Fibroblast of lung (primary cell): ENCODE measurements at places on chromosomes 3 and 15. TPM values are rescaled to one million over a fixed set of nuclear protein-coding genes. Genes with fewer than 3 reads are reported as not detected.

GRCh38 chr15:74141591-74141990, 11.2 kb downstream of the ISLR2 start:
- peak; percentile 19 for DNase-seq

- no peak for DNase-seq
Measured at GRCh38 chr15:27878841-27879240, 220.3 kb downstream of the OCA2 start.

- no peak for DNase-seq
Measured at GRCh38 chr15:46222826-46223225, 588.0 kb downstream of the SQOR start.

DNA sequence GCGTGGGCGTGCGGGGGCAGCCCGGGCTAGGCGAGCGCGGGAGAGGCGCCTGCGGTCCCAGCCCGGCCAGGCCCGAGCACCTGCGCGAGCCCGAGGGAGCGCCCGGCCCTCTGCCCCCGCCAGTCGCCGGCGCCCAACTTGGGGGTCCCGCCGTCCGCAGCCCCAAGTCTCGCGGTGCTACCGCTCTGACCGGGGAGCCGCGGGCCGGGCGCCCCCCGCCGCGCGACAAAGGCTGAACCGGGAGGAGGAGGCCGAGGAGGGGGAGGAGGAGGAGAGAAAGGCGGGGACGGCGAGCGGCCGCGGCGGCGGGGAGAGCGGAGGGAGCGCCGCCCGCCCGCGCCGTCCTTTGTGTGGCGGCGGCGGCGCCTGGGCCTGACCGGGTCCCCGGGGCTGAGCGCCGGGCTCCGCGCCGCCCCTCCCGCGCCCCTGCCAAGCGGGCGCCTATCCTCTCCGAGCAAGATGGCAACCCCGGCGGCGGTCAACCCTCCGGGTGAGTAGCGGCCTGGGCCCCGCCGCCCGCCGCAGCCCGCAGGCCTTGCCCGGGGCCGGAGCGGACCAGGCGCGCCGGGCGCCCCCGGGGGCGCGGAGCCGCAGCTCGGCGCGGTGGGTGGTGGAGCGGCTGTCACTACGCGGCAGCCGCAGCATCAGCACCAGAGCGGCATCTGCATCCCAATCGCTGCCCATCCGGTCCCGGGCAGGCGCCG, at the start of gene ARNT2:
Gene ARNT2 (plus strand): TSS at position 326 of the 704 bp plus-strand sequence. CDS start 134 bp downstream, at position 460.
- no peak for DNase-seq

- DNase-seq, result peak; percentile 81
Measured at GRCh38 chr15:100818927-100819326, 60.7 kb upstream of the ALDH1A3 start.

DNA sequence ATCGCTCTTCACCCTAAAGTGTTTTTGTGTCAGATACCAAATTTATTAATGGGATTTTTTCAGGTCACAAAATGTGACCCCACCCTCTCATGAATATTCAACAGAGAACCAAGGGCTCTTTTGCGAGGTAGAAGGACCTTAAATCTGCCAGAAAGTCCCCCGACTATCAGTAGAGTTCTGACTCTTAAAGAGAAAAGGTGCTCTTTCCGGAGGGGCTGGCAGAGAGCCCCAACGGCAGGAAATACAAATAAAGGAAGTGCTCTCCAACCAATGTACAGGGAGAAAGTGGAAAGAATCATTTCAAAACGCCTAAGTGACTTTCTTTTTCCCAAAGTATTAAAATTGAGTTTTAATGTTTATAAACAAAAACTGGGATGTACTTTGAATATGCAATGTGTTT, 517.2 kb downstream of the FOXP1 start:
- DNase-seq, result no peak

The SCAANT1 gene
- total RNA-seq, result 1.7 TPM in 1 of 2 replicates, not detected in the other

The SERPINI2 gene
- total RNA-seq, result not detected in 2 replicates
